ENCODE measurements at places on chromosomes 12 and 14. TPM values are rescaled to one million over a fixed set of nuclear protein-coding genes. Genes with fewer than 3 reads are reported as not detected.
A peak's percentile ranks its signal among the peaks of the same experiment; 100 is the strongest.

Gene AP5M1
- total RNA-seq = 28.3 TPM

Gene PELI2
- 31.7 TPM for total RNA-seq

Gene PA2G4
- total RNA-seq = 251 TPM

- H3K27me3 ChIP-seq = no peaks in the 10 kb centered on the region
- H3K4me1 ChIP-seq = peaks cover 2% of the 10 kb centered on the region
- H3K36me3 ChIP-seq = peaks cover 20% of the 10 kb centered on the region
- H3K4me3 ChIP-seq = no peak overlapping the region
- peak; percentile 51 for DNase-seq
Measured at GRCh38 chr14:91185721-91186120, 58.8 kb downstream of the GPR68 start.

GRCh38 chr12:112684742-112685141 is 106.8 kb upstream of the RPH3A start:
- H3K4me3 ChIP-seq = no peak overlapping the region
- H3K36me3 ChIP-seq = no peaks in the 10 kb centered on the region
- H3K27me3 ChIP-seq = no peaks in the 10 kb centered on the region

DNA sequence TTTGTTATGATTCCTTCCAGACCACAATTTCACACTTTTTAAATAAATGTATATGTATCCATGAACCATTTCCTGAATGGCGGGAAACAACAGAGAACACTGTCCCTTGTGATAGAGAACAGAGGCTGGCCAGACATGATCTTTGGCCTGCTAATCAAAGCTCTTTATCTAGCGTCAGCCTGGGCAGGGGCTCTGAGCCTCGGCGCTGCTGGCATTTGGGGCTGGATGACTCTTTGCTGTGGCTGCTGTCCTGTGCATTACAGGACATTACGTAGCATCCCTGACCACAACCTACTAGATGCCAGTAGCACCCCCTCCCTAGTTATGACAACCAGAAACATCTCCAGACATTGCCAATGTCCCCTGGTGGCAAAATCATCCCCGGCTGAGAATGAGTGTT is 77.7 kb downstream of the DNAH10 start:
- no peak overlapping the region for H3K4me3 ChIP-seq
- no peaks in the 10 kb centered on the region for H3K36me3 ChIP-seq
- no peaks in the 10 kb centered on the region for H3K4me1 ChIP-seq
- H3K27me3 ChIP-seq = peaks cover 15% of the 10 kb centered on the region
- H3K27ac ChIP-seq = no peak overlapping the region
